ENCODE measurements at places on chromosomes 2 and 18.

- peak; percentile 37 for DNase-seq
Observed at GRCh38 chr2:202327858-202328257, 48.3 kb upstream of the BMPR2 start.

GRCh38 chr2:136207030-136207623 is 89.2 kb upstream of the CXCR4 start:
- DNase-seq, result peak; percentile 40

GRCh38 chr2:75287624-75288316 is 88.5 kb upstream of the TACR1 start:
- DNase-seq, result no peak

- no peak for DNase-seq
Observed at GRCh38 chr2:42793334-42794270, 1.2 kb upstream of the HAAO start.

DNA sequence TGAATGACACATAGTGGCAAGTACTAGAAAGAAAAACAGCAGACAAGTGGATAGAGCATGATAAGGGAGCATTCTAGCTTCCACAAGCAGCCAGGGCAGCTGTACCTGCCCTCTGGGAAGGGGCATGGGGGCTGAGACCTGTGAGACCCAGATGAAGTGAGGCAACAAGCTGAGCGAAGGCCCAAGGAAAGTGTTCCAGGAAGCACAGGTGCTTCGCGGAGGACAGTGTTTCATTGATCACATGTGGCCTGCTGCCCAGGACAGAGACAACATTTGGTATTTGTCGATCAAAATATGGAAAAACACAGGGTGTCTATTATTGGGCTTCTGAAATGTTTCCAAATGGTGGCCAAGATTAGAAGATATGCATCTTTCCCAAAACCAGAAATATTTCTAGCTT is 149.1 kb downstream of the ZNF516 start:
- DNase-seq, result no peak

- no peak for DNase-seq
Observed at GRCh38 chr2:61710711-61711110, 143.1 kb downstream of the FAM161A start.

- no peak for DNase-seq
Observed at GRCh38 chr2:190202018-190202417, 117.6 kb downstream of the HIBCH start.

DNA sequence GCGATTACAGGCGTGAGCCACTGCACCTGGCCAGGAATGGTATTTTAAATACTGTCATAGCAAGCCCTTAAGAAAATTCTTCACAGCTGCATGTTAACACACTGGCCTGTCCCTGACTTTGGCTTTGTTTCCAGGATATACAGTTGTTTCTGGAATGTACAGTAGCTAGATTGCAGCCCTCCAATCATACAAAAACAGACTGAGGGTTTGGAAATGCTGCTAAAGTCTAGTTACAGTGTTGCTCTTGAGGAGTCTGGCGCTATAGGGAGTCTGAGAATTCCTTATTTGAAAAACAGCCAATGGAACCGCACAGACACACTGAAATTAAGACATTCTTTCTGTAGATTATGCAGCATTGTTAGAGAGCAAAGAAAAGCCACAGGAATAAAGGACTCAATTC is 37.7 kb downstream of the STON1 start:
- no peak for DNase-seq

DNA sequence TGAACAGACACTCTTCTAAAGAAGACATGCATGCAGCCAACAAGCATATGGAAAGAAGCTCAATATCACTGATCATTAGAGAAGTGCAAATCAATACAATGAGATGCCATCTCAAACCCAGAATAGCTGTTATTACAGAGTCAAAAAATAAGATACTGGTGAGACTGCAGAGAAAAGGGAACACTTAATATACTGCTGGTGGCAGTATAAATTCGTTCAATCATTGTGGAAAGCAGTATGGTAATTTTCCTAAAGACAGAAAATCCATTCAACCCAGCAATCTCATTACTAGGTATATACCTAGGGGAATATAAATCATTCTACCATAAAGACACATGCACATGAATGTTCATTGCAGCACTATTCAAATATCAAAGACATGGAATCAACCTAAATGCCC is 116.6 kb upstream of the LTBP1 start:
- no peak for DNase-seq

DNA sequence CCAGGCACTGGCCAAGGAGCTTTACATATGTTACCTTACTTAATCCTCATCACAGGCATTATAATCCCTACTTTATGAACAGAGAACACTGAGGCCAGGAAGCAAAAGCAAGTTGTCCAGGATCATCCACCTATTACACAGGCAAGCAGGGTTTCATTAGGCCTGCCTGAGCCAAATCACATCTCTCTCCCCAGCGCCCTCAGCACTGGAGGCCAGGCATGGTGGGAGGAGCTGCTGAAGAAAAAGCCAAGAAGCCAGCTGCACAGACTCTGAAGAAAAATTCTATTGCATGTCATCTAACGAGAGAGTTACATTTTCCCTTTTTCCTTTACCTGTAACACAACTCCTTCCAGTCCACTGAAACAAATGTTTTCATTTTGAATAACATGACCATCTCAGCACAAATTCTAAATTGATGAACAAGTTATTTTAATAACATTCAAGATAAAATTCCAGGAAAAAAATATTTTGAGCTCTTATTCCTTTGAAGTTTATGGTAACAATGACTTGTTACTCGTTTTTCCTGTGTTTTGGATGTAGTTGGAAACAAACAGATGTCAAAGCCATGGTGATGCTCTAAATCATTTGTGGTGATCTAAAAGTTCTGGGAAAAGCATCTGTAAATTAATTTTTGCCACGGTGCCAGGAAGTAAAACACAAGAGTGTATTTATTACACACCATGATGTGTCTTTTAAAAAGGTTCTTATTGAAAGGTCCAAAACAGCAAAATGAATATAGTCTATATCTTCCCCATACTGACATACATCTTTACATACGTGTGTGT is 139.0 kb upstream of the ITGB6 start:
- peak; percentile 53 for DNase-seq

- peak; percentile 72 for DNase-seq
Observed at GRCh38 chr2:19860022-19860421, 41.8 kb downstream of the TTC32 start.

GRCh38 chr2:44314362-44314761 is 39.1 kb downstream of the SLC3A1 start:
- no peak for DNase-seq

DNA sequence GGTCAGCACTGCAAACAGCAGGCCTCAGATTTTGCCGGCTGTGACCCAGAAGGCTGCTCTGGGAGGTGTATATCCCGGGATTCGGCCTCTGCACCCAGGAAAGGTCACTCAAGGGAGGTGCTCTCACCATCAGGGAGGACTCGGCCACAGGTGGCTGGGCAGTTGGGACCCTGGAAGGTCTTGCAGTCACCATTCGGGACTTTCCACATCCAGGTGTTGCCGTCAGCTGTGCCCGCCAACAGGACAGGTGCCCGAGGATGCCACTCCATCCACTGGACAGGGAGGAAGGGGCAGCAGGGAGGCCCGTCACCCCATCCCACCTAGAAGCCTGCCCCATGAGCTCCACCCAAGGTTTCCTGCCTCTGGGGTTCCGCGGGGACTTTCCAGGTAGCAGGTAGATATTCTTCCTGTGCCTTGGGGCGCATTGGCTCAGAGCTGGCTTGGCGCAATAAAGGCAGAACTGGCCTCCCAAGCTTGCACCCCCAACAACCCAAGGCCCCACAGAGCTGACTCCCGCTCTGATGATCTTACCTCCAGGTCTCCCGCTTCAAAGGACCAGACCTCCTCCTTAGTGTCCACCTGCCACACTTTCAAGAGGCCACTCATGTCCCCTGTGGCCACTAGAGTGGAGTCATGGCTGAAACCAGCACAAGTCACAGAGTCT is 3.5 kb downstream of the AAMP start:
- no peak for DNase-seq

- DNase-seq, result no peak
Observed at GRCh38 chr2:150076281-150076680, 411.2 kb downstream of the RND3 start.

GRCh38 chr18:32804134-32804888 is 31.5 kb upstream of the KLHL14 start:
- DNase-seq, result no peak

DNA sequence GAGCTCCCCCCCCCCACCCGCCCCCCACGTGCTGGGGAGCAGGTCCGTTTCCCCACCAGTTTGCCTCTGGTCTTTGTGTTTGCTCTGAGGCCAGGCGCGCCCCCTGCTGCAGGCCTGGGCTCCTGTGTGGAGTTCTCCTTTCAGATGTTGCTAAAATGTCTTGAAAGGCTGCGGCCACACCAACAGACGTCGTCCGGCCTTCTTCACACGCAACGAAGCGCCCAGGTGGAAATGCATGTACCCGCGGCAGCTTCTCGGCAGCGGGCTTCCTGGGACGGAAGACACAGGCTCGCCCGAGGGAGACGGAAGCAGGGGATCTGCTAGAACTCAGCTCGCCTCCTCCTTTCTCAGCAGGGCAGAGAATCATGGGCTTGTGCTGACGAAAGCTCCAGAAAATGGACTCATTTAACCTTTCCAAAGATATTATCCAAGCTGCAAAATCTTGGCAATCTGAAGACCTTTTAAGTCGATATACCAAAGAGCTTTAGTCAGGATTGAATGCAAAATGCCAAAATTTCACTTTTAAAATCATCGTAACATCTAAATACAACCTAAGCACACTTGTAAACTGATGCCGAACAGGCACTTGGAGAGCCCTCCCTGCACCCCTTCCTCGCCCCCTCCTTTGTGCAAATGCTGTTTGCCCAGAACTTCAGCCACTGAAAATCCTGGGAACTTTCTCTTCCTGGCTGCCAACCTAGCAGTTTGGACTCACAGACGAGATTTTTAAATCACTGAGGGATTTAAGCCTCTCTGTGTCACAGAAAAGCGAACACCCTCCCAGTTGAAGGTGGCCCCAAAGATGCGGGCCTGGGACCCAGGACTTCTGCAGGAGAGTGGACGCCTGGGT is 125.5 kb upstream of the ZNF516 start:
- peak; percentile 83 for DNase-seq

DNA sequence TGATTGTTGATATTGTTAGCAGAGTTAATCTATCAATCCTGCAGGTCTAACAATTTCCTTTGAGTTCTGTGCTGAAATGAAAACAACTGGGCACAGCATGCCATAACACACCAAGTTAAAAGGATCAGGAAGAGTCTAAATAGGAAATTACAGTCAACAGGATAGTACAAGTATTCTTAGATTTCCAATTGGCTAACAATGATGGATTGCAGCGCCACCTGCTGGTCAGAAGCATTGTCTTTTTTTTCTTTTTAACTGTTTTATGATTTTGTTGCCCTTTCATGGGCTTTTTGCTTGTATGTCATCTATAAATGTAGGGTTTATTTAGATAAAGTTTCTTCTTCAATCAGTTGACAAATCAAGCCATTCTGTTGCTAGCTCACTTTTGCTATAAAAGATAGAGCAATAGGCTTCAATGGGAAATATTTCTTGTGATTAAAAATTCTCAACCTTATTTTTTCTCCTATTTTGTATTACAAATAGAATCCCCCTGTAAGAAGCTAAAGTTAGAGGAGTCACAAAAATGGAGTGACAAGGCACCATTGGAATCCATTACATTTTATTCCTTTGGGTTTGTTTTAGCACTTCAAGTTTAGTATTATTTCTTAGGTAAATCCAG is 40.8 kb upstream of the RPRM start:
- DNase-seq, result peak; percentile 44

DNA sequence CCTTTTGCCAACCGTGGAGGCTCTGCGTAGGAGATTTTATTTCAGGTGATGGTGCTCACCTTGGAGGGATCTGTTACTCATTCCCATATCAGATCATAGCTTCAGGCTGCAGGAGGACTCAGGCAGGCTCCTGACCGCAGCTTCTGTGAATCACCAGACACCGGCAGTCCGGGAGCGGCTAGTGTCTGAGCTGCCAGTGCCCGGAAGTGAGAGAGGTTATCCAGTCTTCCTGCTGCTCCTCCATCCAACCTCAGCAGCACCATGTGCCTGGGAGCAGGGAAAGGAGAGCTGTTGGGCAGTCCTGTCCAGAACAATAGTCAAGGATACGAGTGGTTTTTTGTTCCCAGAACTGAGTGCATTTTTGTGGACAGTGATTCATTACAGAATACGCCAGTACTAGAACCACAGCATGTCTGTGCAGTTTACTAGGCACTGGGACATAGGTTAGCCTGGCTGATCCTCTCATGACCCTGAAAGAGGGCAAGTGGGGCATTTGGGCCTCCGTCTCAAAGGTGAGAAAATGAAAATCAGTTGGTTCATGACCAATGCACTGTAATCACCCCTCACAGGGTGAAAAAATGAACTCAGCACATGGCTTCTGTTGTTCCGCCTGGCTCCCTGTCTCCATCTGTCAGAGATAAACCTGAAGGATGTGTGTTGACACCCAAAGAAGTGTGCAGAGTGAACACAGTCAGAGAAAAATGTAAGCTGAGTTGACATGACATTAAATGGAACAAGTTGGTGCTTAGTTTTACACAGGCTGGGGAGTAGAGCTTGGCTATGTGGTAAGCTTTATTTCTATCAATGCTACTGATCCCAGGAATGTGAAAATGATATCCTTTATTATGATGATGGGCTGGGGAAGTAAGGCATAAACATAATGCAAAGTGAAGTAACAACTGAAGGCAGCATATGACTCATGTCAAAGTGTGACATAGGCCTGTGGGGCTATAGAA is 12.2 kb downstream of the FHOD3 start:
- DNase-seq, result peak; percentile 39

- DNase-seq, result no peak
Observed at GRCh38 chr2:213286161-213286560, 1.9 kb downstream of the SPAG16 start.

DNA sequence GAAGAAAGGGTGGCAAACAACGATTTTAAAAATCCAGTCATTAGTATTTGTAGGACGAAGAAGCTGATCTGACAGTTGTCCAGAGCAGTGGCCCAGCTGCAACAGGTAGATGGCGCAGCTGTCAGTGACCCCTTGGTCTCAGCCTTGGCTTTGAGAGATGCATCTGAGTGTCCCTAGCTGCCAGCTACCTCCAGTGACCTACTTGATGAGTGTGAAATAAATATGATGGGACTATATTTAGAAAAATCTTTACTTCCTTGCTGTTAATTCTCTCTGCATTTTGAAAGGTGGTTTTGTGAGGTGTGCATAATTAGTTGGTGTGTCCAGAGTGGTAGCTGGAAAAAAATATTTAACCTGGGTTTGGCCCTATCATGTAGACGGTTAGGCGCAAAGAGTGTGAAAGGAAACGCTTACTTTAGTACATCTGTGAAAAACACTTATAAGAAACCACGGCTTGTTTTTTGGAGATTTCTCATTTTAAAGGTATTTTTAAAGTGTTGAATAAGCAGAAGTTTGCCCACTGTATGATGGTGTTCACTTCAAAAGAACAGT is 963 bp downstream of the INPP1 start:
- no peak for DNase-seq

- no peak for DNase-seq
Observed at GRCh38 chr2:178767094-178768060, 39.8 kb downstream of the TTN start.

DNA sequence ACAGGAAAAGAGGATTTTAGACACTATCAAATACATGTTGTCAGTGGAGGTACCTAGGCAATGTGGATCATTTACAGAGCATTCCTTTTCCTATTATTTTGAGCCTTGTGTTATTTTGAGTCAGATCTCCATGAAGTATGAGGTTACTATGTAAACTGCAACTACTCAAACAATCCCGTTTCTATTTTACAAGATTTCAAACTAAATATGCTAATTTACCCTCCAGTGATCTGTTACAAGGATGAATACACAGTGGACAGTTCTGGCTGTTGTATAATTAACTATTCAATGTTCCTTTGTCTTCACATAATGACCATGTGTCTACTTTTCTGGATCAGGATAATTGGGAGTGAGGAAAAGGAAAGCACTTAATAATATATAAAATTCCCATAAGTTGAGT is 4.6 kb downstream of the HOXD1 start:
- DNase-seq, result no peak
